ENCODE measurements at places on chromosomes 5 and 9.
A peak's percentile ranks its signal among the peaks of the same experiment; 100 is the strongest.

DNA sequence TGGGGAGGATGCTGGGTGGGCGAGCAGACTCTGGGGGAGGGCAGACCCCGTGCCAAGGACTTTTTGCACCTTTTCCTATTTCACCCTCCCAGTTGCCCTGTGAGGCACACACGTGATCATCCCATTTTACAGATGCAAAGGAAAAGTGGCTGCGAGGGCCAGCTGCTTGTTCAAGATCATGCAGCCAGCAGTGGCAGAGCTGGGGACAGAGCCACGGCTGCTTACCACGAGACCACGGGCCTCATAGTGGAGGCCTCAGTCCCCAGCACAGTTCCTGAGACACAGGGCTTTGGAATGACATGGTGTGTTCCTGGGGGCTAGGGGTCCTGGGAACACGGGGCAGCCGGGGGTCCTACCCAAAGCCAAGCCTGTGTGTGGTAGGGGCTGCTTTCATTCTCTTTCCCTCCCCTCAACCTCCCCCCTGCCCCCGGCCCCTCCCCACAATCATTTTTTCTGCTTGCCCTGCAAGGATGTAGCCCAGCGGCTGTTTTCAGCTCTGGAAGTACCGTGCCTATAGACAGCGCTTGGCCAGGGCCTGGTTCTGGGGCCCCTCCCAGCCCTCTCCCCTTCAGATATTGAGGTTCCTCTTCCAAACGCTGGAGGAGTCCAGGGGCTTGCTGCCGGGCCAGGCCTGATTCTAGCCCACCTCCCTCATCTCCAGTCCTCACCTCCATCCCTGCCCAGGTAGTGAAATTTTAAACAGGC lies 58.5 kb upstream of the IER5L start:
- DNase-seq, result no peak

DNA sequence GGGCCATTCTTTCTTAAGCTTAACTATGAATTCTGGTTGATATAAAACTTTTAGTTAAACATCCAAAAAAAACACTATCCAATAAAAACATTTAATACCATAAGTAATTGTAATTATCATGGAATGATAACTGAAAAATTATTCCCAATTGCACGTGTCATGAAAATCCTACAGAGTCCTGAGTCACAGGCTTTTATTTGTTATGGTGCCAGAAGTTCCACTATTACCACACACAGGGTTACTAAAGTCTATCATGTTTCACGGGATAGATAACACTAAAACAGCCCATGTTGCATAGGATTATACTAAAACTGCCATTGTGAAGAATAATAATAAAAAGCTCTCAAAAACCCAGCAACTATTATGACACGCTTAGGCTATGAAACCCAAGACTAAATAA lies 1381.8 kb downstream of the EFNA5 start:
- DNase-seq, result no peak

- no peak for DNase-seq
Observed at GRCh38 chr5:174626369-174626920, 97.9 kb upstream of the MSX2 start.

GRCh38 chr9:79583952-79584654 lies 12.3 kb downstream of the TLE4 start:
- no peak for DNase-seq

DNA sequence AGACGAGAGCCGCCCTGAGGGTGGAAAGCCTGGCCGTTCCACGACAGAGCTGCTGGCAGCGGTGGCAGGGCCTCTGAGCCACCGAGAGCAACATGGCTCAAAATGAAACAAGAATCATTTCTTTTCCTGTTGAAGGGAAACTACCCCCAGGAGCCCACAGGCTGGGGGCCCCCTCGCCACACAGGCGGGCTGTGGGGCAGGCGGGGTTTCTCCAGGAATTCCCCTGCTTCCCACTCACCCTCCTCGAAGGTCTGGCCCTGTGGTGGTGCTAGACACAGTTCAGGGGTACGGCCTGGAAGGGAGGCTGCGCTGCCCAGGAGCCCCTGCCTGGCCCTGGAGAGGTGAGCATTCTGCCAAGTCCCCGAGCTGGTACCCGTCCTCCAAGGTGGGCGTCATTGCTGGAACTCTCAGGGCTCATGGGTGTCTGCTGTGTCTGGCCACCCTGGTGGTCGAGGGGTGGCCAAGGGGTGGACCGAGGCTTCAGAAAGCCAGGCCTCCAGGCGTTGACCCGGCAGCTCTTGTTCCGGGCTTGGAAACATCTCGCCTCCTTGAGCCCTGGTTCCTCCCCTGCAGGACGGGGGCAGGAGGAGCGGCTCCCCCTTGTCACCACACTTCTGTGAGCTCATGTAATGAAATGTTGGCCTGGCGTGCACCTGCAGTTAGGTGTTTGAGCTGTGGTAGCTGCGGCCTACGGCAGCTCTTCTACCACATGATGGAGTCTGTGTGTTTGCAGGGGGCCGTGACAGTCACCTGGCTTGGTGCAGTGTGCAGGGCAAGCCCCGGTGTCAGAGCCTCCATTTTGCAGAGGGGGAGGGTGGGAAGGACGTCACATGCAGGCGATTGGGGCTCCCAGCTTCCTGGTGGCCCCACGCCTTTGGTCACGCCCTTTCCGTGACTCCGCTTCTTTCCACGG lies 65.3 kb downstream of the RXRA start:
- no peak for DNase-seq

DNA sequence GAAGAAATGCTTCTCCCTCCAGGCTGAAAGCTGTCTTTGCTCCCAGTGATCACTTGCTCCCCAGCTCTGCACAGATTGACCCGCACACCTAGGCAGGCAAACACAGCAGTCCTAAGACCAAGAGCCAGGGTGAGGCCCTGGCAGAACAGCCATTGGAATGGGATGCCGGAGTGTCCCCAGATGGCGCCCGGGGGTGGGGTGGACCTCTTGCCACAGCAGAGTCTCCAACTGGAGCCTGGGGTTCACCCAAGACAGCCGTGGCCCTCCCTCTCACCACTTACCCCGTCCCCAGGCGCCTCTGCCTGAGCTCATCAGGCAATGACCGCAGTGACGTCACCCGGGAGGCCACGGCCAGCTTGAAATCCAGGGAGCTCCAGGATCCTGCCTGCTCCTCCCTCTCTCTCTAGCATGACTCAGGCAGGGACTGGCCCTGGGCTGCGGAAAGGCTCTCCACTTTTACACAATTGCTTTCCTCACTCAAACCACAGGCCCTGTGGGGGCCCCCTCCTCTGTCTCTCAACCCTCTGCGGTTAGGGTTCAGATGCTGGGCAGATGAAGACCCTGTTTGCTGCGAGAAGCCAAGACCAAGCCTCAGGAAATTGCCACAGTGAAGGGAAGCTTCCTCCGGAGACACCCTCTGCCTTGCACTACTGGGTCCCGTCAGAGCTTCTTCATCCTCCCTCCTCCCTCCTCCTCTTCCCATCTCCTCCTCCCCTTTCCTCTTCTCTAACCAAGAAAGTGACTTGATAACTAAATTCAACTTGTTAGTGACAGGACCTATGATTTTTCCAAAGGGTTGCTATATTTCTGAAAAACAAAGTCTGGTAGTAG lies 24.3 kb upstream of the PTGES start:
- DNase-seq, result peak; percentile 9

GRCh38 chr5:135236908-135237747 lies 161.9 kb downstream of the MACROH2A1 start:
- no peak for DNase-seq

DNA sequence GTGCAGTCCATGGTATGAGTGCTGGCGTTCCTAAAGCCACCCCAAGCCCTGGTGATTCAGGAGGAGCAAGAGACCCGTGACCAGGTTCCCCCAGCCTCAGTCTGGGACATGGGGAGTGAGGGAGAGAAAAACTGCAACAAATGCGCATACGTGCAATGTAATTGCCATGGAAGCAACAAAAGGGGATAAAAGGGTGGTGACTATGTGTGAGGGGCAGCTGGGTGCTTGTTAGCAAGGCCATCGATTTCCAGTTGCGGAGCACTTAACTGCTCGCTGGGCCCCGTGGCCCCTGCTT lies 709 bp upstream of the SH3PXD2B start:
- no peak for DNase-seq

DNA sequence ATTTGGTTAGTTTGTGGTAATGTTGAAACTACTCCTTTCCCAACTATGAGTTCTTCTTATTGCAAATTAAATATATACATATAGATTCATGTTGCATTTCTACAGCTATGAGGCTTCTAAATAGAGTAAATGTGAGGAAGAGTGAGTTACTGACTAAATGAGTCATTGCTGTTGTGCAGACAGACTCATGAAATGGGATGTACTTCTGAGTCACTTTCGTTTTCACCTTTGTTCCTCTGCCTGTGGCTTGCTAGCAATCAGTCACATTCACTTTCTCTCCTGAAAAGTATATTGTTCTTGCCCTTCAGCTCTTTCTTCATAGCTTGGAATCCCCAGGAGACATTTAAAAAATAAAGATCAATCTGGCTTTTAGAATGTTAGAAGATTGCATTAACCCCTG lies 295.5 kb upstream of the SMC2 start:
- DNase-seq, result no peak

- DNase-seq, result no peak
Observed at GRCh38 chr9:86326536-86326935, 27.7 kb downstream of the TUT7 start.

GRCh38 chr9:126805554-126806262 lies 868 bp downstream of the ZBTB43 start:
- DNase-seq, result no peak

GRCh38 chr9:128729766-128730517 lies 6.0 kb upstream of the ZDHHC12 start:
- peak; percentile 35 for DNase-seq

- DNase-seq, result no peak
Observed at GRCh38 chr5:149417711-149418368, 38.7 kb upstream of the IL17B start.

DNA sequence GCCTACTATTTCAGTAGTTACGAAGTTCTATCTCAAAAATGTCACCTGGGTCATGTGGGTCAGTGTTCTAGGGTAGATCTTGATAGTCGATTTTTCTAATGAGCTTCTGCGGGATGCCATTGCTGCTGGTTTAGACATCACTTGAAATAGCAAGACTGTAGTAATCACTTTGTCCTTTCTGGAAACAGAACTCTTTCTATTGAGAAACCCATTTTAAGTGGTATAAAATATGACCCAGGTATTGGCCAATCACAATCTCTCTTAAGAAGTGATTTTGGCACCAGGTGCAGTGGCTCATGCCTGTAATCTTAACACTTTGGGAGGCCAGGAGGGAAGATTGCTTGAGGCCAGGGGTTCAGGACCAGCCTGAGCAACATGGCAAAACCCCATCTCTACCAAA lies 17.6 kb downstream of the ARRDC3 start:
- DNase-seq, result no peak

DNA sequence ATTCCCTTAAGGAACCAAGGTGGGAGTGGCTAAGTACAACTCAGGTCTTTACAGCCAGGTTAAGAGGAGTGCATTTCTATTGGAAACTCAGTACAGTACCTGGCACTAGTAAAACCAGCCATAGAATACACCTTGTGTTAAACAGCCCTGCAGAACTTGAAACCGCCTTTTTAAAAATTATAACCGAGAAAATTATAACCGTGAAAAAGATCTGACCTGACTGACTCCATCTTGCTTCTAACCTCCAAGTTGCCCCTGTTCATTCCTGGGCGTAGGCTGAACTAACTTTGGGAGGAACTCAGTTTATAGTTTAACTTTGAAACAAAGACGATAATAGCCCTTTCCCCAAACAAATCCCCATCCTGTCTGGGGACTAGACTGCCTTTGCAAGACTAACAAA lies 132.3 kb downstream of the SUSD1 start:
- no peak for DNase-seq

- no peak for DNase-seq
Observed at GRCh38 chr5:107665036-107665570, 5.6 kb downstream of the EFNA5 start.

DNA sequence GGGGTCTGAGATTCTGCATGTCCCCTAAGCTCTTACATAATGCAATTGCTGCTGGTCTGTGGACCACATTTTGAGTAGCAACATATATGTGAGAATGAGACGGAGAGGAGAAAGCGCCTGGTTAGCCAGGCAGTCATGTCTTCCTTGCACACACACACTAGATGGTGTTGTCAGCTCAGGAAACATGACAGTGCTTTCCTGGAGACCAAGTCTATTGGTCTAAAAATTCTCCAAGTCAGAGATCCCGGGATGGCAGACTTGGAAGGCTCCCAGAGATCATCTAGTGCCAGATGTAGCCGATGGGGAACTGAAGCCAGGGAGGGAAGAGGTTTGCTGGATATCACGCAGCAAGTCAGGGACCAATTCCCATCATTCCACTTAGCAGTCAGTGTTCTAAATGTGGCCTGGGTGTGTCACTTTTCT lies 53.4 kb downstream of the GALNT12 start:
- peak; percentile 76 for DNase-seq

DNA sequence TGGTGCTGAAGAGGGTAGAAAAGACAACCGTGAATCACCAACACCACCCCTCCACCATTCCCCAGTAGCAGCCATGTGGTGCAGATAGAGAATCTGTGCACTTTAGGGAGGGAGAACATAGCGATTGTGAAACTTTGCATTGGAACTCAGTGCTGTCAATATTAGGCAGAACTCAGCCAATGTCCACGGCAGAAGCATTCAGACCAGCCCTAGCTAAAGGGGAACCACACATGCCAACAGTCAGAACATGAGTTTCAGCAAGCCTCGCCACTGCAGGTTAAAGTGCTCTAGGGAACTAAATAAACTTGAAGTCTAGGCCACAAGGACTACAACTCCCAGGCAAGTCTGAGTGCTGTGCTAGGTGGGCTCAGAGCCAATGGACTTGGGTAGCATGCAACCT lies 38.5 kb upstream of the DEPDC1B start:
- no peak for DNase-seq

DNA sequence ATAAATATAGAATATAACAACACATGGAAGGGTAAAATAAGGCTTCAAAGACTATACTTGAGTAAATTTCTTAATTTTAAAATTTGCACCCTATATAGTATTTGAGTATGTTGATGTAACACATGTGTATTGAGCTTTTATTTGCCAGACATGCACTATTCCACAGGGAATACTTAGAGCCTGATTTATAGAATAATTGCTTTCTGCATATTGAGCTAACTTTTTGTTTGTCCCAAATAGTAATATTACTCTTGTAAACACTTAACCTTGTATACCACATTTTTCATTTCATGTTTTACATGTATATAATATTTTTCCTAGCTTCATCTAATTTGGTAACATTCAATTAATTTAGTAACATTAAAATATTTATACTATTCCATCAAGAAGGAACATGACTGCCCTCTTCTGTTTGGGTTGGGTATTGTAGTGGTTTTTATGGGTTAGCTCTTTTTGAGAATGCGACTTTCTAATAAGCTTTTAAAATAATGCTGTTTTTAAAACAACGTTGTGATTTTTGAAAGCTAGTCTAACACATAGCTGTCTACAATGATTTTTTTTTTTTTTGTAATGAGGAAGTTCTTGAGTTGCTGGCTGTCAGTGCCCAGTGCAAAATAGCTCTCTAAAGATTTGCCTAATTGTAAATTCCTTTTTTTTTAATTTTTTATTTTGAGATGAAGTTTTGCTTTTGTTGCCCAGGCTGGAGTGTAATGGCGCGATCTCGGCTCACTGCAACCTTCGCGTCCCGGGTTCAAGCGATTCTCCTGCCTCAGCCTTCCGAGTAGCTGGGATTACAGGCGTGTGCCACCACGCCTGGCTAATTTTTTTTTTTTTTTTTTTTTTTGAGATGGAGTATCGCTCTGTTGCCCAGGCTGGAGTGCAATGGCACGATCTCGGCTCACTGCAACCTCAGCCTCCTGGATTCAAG lies 4.8 kb downstream of the SUB1 start:
- DNase-seq, result peak; percentile 93
